Urinary bladder (tissue), 4 donors: ENCODE measurements at places on chromosomes 5 and 9.

- no peak for DNase-seq
Measured at GRCh38 chr9:37002413-37003217, 31.5 kb downstream of the PAX5 start.

GRCh38 chr5:163385271-163385670 lies 52.1 kb upstream of the CCNG1 start:
- no peak for DNase-seq

- no peak for DNase-seq
Measured at GRCh38 chr5:54741711-54742110, 224.2 kb downstream of the SNX18 start.

GRCh38 chr9:92276331-92277032 lies 17.0 kb downstream of the IARS1 start:
- no peak for DNase-seq

- no peak for DNase-seq
Measured at GRCh38 chr5:118675247-118675646, 313.1 kb downstream of the DTWD2 start.
